ENCODE measurements at places on chromosomes 3 and 15.

GRCh38 chr3:46183330-46183729, 24.8 kb downstream of the CCR1 start:
- DNase-seq, result no peak

GRCh38 chr3:160403796-160404470, 4.5 kb downstream of the SMC4 start:
- no peak for DNase-seq

- no peak for DNase-seq
These were observed 9.0 kb downstream of the CCK start for GRCh38 chr3:42257007-42257406.

GRCh38 chr3:139301183-139301582, 42.6 kb upstream of the MRPS22 start:
- DNase-seq, result no peak

DNA sequence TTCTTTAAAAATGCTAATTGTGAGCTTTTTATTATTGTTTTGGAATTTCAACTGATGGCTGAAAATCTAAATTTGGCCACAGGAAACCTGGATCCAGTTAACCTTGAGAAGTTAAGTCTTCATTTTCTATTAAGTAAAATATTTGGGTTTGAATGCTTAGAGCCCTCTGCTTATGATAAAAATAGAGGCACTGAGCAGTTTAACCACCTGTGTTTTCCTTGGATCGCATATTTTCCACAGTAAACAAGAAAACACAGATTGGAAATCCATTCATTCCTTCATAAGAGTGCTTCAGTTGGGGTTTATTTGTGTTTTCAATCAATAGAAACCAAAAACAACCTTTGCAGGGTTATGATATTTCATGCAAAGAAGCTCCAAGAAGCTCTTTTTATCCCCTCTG, 77.2 kb upstream of the HES1 start:
- DNase-seq, result no peak

DNA sequence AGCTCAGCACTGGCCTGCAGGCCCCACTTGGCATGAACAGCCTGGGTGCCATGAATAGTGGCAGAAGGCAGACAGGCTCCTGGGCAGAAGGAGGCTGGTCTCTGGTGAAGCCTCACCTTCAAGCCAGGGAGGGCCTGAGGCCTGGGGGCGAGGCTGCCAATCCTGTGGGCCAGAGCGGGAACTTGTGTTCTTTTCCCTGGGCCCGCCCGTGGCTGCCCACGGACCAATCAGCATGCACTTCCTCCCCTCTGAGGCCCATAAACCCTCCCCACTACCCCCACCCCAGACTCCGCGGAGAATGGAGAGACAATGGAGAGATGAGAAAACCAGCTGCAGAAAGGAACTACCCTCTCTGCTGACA, 283.8 kb upstream of the ROBO1 start:
- no peak for DNase-seq

- no peak for DNase-seq
These were observed 43.3 kb downstream of the RBMS3 start for GRCh38 chr3:29324180-29324651.

GRCh38 chr15:66841953-66842681, 140.1 kb downstream of the SMAD6 start:
- DNase-seq, result no peak

- DNase-seq, result no peak
These were observed 29.6 kb upstream of the SGO1 start for GRCh38 chr3:20215636-20216035.

GRCh38 chr15:64809649-64810496, 15.6 kb downstream of the PIF1 start:
- no peak for DNase-seq

DNA sequence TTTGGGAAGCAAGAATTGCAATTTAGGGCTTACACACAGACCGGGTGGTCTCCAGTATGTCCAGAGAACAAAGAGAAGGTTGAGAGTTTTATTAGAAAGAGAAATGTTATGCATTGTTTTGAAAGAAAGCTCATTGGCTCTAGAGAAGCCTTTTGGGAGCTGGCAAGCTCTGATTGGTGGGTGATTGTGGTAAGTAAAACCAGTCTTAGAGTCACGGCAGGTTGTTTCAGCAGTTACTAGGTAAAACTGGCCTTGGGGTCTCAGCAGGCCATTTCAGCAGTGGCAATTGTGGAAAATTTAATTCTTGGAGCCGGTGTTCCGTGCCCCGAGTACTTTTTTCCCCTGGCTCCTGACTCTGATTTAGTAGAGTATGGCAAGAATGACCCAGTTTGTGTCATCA, 78.1 kb downstream of the MRPL46 start:
- DNase-seq, result no peak

GRCh38 chr3:81186412-81186811, 575.0 kb downstream of the GBE1 start:
- DNase-seq, result no peak

DNA sequence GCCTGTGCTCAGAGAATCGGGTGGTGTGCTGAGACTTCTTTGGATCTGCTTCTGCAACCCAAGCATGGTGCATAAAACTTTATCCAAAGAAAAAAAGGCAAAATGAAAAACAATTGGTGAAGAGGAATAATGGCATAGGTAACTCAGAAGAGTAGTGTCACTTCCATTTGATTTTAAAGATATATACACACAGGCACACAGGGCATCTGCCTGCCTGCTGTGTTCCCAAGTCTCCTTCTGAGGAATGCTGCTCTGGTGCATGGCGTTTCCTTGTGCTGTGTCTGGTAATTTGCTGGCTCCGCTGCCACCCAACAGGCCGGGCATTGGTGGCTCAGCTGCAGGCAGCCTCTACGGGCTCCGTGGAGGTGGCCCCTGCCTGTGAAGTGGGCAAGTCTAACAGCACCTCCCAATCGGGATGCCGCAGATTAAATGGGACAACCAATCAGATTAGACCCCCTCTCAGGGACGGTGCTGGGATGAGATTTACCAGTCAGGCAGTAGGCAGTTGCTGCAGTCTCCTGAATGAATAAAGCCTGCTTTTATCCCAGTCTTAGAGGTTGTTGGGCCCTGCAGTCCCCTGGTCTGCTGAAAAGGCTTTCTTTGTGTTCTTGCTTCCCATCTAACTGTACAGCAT, 253.7 kb upstream of the RASGRP1 start:
- no peak for DNase-seq

DNA sequence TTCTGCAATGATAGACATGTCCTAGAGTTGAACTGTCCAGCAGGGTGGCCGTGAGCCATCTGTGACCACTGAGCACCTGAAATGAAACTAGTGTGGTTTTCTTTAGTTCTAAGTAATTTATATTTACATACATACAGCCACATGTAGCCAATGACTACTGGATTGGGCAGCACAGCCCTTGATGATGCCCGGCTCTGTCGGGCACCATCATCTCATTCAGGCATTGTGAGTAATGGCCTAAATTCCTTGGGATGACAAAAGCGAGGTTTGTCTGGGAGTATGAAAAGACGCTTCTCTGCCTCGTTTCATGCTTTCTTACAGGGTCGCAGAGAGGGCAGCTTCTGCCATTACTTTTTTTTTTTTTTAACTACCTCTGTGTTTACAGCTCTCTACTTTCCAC, 251.9 kb upstream of the HES1 start:
- no peak for DNase-seq

- DNase-seq, result no peak
These were observed 15.8 kb downstream of the ABHD17C start for GRCh38 chr15:80710635-80711554.

DNA sequence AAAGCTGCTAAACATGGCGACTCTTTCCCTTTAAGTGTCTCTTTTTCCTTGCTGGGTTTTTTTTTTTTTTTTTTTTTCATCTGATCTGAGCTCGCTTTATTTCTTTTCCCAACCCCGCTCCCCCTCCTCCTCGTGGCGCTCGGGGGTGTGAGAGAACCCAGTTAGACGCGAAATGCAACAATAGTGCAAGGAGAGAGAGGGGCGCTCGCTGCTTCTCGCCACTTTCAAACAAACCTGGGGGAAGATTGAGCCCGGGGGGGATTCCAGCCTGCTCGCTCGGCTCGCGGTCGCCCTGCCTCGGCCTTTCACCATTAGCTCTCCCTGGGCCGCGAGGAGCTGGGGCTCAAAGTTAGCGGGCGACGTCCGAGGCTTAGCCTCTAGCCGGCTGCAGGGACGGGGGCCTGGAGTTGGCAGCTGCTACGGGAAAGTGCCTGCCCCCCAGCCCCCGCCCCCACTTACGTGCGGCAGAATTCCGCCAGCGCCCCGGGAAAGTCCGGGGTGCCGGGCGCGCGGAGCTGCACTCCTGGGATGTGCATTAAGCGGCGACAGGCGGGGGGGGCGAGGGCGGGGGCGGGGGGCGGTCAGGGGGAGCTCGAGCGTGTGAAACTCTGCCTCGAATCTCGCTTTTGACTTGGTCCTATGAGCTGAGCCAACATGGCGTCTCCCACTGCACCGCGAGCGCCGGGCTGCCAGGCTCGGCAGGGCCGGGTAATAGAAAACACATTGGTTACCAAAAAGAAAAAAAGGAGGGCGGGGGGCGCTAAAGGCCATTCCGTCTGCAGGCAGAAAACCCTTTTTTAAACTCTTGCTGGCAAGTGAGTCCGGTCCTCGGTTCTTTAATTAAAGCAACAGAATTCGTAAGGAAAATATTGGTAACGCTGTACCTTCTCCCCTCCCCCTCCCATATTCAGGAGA, 10.4 kb downstream of the NR2F2 start:
- no peak for DNase-seq

DNA sequence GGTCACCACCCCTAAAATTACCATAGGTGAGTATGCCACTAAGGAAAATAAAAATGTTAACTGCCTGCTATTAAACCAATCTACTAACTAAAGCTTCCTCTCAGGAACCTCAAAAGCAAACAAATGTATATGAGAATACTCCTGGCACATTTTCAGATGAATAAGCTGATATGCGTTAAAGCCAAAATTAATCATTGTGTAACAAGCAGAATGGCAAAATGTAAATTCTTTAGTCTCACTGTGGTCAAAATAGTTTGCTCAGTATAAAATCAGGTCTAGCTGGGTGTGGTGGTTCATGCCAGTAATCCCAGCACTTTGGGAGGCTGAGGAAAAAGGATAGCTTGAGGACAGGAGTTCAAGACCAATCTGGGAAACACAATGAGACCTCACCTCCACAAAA, 53.6 kb downstream of the SUMF1 start:
- DNase-seq, result no peak

DNA sequence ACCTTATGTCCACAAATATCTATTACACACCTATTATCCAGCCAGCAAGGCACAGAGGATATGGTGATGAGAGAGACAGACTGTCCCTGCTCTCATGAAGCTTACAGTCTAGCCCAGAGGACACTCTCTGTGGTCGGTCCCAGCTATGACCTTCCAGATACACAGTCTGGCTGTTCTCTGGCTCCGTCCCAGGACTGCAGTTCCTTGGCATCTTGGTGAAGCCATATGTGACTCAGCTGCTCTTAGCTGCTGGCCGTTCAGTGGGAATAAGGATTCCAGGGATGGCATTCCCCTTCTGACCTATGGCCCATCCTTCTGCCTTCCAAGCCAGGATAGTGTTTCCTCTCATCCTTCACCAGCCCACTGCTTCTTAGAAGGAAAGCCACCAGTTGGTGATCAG, 30.8 kb downstream of the MEX3B start:
- DNase-seq, result no peak

- DNase-seq, result no peak
These were observed 37.0 kb upstream of the CASR start for GRCh38 chr3:122146466-122146865.

DNA sequence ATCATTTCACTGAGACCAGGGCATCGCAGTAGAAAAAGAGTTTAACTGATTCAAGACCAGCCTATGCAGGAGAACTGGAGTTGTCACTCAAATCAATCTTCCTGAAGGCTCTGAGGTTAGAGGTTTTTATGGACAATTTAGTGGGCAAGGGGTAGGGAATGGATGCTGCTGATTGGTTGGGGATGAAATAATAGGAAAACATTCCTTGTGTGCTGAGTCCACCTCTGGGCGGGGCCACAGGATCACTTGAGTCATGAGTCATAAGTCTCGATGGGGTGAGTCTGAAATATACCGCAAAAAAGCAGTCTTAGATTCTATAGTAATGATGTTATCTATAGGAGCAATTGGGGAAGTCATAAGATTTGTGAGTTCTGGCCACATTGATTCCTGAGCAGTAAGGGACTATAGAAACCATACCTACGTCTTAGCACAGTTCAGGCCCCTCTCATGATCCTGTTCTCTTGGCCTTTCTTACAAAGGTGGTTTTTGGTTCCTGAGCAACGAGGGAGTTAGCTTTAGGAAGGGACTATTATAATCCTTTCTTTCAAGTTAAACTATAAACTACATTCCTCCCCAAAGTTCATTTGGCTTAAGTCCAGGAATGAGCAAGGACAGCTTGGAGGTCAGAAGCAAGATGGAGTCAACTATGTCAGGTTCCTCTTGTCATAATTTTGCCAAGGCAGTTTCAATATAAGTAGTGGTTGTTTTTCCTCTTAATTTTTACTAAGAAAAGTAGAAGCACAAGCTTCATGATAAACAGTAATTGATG, 2.7 kb upstream of the OPA1 start:
- DNase-seq, result no peak

GRCh38 chr3:149018247-149018646, 26.9 kb downstream of the GYG1 start:
- DNase-seq, result no peak

DNA sequence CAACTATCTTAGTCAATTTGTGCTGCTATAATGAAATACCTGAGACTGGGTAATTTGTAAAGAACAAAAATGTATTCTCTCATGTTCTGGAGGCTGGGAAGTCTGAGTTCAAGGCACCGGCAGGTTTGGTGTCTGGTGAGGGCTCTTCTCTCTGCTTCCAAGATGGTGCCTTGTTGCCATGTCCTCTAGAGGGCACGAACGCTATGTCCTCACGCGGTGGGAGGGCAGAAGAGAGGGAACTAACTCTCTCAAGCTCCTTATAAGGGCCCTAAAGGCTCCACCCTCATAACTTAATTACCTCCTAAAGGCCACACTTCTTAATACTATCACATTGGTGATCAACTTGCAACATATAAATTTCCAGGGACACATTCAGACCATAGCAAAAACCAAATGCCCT, 108.4 kb downstream of the ADAMTSL3 start:
- DNase-seq, result no peak

- no peak for DNase-seq
These were observed 333.7 kb downstream of the CTNNB1 start for GRCh38 chr3:41532976-41533375.

DNA sequence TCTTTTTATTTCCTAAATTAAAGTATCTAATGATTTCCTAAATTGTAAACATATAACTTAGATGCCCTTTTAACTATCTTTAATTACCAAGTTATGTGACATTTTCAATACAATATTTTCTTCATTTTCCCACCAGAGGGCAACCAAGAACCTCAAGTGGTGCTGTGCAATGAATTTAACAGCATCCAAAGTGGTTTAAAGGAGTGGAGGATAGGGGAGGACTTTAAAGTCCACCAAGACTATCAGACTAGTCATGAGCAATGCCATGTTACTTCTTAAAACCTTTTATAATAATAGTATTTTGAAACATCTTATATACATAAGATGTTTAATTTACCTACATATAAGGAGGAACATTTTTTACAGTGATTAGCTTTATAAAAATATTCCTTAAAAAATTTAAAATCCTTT, 74.4 kb downstream of the DLG1 start:
- DNase-seq, result no peak

DNA sequence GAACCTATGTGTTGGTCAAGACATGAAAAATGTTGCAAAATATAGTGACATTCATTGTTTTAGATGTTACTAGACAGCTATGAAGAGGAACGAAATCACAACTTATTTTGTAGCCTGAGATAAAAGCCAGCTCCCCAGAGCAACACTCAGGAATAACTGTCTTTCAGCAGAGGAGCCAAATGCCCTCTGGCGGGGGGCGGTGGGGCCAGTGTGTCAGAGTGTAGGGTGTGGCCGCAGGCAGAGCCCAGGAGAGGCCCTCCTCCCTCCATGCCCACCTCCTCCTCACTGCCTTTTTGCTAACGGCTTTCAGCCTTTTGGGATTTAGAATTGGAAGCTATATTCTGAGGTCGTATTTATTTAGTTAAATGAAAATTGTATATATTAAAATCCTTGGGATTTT, 16.9 kb downstream of the APOD start:
- DNase-seq, result no peak

Measured in stimulated activated CD8-positive, alpha-beta memory T cell treated with anti-CD3 and anti-CD28 coated beads, Interleukin-2, amount 100 ng/mL, for 1 hour (primary cell).